Cortex of kidney (tissue), 1 donor: ENCODE measurements at places on chromosomes 1 and 21.

DNA sequence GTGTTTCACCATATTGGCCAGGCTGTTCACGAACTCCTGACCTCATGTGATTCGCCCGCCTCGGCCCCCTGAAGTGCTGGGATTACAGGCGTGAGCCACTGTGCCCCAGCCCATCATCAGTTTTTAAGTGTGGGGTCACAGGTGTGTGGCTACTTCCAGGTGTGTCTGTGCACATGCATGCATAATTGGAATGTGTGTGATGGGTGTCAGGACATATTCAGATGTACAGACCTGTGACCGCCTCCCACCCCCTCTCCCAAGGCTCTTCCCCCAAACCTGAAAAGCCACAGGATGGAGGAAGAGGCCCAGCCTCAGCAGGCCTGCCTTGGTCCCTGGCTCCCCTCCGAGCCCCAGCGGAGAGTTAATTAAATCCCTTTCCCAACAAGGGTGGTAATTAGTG, 37.3 kb upstream of the CSF3R start:
- DNase-seq: no peak

- no peak for DNase-seq
Measured at GRCh38 chr1:106964495-106964894, 92.0 kb upstream of the PRMT6 start.

DNA sequence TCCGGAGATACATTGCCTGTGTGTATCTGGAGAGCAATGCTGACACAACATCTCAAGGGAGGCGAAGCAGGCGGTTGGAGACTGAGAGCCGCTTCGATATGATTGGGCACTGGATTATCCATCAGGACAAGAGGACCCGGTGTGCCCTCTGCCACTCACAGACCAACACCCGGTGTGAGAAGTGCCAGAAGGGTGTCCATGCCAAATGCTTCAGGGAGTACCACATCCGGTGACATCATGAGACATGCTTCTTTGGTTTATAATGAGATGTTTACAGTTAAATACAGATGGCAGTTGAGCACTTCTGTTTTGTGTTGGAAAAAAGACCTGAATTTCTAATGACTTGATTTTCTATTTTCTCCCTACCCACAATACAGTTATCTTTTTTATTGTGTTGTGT, 12.1 kb downstream of the PGBD2 start:
- DNase-seq: no peak

DNA sequence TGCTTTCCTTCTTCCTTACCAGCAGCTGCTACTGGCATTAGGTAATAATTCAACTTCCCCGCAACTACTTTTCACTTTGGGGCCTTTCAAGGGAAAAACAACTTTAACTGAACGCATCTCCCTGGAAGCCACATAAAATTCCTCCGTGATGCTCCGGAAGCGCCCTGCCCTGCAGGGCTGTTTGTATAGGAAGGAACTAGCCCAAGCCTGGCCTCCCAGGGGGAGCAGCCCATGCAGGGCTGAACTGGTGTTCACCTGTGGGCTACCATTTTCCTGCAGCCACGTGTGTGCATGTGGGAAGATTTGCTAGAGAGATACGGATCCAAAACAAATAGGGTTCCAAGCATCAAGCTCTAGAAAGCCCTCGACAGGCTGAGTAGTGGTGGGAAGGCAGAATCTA, 14.4 kb downstream of the CLDN14 start:
- no peak for DNase-seq

DNA sequence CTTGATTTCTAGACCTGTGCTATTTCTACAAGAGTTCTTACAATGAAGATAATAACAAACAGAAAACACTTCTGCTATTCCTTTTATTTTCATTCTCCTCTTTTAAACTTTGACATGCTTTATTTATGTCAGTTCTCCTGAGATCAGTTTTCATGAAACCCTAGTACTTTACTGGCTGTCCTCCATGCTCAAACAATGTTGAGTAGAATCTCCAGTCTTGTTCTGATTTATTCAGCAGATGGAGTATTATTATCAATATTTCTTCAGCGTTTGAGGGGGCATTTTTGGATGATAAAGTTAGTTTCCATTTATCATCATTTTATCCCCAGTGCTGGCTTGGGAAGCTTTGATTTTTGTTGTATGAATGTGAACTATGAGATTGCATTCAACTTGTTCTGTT, 85.9 kb upstream of the WARS2 start:
- DNase-seq: no peak

- DNase-seq: no peak
Measured at GRCh38 chr1:27300341-27301051, 21.5 kb upstream of the TMEM222 start.

DNA sequence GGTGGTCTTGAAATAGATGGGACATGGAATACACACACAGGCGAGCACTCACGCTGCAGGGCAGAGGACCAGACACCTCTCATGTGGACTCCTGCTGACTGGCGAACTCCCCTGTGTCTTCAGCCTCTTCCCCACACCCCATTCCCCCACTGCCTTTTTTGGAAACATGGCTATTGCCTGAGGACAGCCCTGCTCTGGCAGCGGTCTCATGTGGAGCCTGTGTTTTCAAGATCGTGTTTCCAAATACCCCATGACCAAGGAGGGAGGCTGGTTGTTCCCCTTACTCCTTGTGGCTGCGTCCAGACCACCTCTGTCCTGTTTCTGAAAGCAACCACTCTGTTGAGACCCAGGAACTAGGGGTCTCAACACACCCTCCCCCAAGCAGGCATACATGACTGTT, 119.4 kb downstream of the C1orf94 start:
- no peak for DNase-seq

DNA sequence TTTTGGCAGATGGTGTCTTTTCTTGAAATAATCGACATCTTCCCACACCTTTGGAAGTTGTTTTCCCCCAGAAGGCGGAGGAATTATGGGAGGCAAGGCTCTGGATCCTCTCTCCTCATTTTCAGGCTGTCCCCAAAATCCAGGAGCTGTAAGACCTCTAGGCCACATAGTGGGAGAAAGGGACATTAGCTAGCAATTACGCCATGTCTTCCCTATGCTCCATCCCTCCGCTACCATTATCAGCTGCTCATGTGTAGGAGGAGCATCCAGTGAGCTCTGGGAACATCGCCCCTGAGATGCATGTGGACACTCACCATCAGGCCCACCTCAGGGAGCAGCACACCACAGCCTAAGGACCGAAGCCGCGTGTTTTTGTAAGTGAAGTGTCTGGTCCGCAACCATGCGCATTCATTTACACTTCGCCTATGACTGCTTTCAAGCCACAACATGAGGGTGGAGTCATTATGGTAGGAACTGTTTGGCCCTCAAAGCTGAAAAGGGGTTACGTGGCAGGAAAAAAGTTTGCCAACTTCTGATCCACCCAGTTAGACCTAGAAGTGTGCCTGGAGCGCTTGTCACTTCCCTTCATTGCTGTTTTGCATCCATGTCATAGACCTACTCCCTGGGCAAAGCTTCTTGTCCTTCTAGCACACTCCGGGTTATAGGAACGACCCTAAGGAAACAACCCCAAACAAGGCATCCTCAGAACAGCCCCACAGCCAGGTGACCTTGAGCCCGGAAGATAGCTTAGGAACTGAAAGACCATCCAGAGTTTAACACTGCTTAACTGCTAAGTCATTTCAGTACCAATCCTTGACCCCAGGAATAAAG, 85.5 kb downstream of the C1orf94 start:
- DNase-seq: no peak

DNA sequence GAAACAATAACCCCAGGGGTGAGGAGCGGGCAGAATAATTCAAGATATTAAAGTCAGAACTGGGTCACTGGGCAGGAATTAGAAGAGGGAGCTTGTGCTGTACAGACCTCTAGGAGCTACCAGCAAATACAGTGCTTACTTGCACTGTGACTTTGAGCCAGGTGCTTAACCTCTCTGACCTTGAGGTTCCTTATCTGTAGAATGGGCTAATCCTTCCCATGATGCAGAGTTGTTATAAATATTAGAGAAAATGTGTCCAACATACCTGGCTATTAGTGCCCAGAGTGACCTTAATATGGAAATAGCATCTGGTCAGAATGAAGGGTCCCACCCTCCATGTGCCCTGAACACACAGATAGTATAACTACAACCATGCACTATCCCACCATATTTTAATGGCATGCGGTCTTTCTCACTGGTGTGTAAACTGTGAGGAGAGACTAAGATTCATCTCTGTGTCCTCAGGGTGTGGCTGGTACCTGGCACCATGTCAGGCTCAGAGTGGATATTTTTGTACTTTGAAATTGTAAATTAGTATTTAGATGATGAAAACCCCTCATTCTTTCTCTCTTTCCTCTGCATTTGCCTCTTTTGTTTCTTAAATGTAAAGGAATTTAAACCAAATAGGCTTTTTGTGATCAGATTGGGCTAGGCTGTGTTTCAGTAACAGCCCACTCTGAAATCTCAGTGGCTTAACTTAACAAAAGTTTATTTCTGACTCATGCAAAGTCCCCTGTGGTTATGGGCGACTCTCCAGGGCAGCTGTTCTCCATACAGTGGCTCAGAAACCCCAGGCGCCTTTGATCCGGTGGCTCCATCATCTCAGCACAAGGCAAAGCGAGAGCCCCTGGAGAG, 60.0 kb upstream of the ROR1 start:
- DNase-seq: no peak

DNA sequence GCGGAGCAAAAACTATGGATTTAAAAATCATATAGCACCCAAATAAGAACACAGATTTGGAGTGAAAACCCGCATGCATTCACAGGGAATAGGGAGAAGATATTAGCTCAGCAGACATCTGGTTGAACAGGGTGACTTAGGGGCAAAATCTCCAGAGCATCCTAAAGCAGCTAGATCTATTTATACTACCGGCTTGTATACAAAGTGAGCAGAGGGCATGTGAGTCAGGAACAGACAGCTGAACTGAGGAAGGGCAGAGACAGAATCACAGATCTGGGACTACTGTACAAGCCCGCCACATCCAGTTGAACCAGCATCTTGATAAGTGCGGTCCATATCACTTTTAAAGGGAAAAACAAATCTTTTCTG, 35.2 kb upstream of the EXOSC10 start:
- no peak for DNase-seq

GRCh38 chr21:45064618-45065399, 9.6 kb upstream of the ADARB1 start:
- DNase-seq: no peak

DNA sequence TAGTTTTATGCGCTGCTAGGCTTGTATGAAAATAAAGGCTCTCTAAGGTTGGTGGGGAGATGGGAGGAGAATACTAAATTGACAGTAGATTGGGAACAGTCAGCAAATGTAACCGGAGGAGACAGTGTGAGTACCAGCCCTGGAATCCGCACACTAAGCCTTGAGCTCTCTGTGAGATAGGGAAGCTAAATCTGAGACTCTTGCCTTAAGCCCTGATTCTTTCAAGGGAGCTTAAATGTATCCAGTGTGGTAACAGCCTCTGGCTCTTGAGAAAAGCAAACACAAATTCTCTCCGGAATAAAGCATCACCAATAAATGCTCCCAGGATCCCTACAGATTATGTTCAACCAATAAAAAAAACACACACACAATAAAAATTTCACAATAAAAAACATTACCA, 33.0 kb upstream of the PDPN start:
- no peak for DNase-seq

GRCh38 chr1:11951901-11952300, 17.4 kb downstream of the PLOD1 start:
- no peak for DNase-seq

DNA sequence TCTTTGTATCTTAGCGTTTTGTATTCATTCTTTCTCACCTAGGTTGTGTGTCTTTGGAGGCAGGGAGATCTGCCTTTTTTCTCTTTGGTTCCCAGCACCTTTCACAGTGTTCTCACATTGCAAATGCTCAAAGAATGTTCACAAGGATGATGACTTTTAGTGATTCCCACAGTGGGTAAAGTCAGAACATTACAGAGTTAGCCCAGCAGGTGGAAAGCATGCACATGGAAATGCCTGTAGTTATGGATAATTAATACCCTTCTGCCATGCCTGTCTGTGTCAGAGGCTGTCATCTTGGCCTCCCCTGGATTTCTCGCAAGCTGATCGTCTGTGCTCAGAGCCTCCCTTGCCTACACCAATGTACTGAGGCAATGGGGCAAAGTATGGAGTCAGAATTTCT, 458.9 kb downstream of the LMO4 start:
- no peak for DNase-seq

GRCh38 chr1:200445213-200445612, 35.4 kb upstream of the ZNF281 start:
- DNase-seq: no peak

DNA sequence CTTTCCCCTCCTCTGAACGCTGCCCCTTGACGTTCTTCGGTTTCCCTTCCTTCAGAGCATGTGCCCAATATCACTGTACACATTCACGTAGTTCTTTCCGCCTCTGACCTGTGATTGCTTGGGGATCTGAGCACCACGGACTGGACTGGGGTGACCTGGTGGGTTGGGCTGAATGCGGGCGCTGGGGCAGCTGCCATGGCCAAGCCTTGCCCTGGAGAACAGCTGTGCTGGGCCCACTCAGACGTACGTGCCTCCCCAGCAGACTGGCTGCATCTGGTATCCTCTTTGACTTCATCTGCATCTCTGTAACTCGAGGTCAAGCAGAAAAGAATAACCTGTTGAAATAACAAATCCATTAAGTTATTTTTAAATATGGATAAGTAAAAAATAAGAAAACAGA, 35.1 kb upstream of the DISC1 start:
- DNase-seq: no peak

DNA sequence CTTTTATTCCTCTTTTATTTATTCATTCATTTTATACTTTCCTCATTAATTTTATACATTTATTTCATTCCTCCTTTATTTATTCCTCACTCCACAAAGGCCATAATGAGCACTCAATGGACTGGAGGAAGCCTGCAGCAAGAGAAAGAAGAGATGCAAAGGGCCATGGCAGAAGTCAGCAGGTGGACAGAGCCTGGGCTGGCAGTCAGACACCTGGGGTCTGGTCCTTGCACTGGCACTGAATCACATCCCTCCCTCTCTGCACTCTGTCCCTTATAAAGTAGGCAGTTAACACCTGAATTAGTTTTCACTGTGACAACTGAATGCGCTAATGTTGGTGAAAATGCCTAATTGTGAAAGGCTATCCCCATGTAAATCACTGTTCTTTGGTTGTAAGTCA, 38.6 kb downstream of the FAM78B start:
- no peak for DNase-seq

DNA sequence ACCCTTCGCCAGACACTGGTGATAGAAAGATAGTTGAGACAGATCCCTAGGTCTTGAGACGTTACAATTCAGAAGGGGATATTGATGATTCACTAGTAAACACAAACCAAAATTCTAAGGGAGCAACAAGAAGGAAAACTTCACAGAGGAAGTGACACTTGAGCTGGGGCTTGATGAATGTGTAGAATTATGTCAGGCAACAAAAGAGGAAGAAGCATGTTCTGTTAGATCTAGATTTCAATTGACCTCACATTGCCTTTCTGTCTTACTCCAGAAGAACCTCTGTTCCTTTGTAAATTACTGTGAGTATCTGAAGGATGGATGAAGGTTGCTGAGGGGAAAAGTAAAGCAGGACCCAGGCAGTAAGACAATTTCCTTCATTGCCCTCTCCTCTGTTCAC, 328.2 kb downstream of the KCTD3 start:
- no peak for DNase-seq
